Stimulated activated CD8-positive, alpha-beta memory T cell treated with anti-CD3 and anti-CD28 coated beads, Interleukin-2, amount 100 ng/mL, for 48 hours (primary cell): ENCODE measurements at places on chromosomes 11 and 22.
A peak's percentile ranks its signal among the peaks of the same experiment; 100 is the strongest.

DNA sequence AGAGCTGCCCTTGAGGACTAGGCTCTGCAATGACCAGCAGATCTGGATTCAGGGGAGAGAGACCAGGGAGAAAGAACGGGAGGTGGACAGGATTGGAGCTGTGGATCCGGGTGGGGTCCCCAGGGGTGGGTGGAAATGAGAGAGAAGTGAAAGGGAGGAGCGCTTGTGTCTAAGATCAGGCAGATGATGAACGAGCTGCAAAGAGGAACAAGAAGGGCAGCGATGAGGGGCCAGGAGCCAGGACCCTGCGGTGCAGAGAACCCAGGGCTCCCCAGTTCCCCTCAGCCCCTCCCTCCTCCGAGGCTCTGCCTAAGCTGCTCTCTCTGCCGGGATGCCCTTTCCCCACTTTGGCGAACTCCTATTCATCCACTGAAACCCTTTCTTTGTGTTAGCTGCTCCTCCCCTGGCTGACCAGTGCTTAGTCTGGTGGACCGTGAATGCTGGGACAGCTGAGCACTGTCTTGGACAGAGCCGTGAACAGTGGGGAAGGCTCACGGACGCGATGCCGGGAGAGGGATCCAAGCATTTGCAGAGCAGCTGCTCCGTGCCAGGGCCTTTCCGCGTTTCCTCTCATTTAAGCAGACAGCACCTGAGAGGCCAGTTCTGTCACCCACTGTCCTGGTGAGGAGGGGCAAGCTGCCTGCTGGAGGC is 35.9 kb downstream of the SHISAL1 start:
- no peak for DNase-seq

GRCh38 chr11:123430721-123431497 is 840 bp downstream of the GRAMD1B start:
- peak; percentile 39 for DNase-seq

GRCh38 chr11:76653012-76653673 is 17.4 kb downstream of the LRRC32 start:
- no peak for DNase-seq

GRCh38 chr22:47307822-47308221 is 545.4 kb downstream of the TBC1D22A start:
- DNase-seq = no peak

DNA sequence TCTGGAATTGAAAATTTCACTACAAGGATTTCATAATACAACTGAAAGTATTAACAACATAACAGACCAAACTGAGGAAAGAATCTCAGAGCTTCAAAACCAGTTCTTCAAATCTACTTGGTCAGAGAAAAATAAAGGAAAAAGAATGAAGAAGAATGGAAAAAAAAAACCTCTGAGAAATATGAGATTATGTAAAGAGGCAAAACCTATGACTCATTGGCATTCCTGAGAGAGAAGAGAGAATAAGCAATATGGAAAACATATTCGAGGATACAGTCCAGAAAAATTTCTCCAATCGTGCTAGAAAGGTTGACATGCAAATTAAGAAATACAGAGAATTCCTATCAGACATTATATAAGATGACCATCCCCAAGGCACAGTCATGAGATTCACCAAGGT is 23.4 kb upstream of the GPR83 start:
- DNase-seq = no peak

GRCh38 chr11:71537537-71537936 is 288 bp upstream of the KRTAP5-8 start:
- DNase-seq = no peak

DNA sequence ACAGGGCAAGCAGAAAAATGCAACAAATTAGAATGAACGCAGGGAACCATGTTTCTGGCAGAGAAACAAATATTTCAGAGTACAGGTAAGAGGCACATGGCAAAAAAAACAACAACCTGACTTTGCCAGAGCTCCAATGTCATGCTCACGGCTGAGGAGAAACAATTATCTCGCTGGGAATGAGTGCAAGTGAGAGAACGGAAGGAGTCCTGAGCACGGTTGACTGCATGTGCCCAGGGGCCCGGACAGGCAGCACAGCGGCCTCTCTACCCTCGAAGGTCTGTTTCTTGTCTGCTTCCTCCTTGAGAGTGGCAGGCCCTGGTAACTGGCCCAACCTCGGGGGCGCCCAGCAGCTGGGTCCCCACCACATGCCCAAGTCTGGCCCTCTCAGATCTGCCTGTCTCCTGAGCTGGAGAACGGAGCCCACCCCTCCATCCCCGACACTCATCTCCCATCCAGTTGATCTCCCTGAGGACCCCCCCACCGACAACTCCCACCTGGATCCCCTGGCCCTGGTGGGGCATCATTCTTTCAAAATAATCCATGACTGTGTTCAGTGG is 24.6 kb upstream of the RTN4R start:
- no peak for DNase-seq
